ENCODE measurements at places on chromosomes 3 and 15.

- DNase-seq = no peak
Measured at GRCh38 chr3:155496206-155496605, 202.7 kb upstream of the STRIT1 start.

- no peak for DNase-seq
Measured at GRCh38 chr3:58202917-58203360, 7.8 kb downstream of the DNASE1L3 start.

DNA sequence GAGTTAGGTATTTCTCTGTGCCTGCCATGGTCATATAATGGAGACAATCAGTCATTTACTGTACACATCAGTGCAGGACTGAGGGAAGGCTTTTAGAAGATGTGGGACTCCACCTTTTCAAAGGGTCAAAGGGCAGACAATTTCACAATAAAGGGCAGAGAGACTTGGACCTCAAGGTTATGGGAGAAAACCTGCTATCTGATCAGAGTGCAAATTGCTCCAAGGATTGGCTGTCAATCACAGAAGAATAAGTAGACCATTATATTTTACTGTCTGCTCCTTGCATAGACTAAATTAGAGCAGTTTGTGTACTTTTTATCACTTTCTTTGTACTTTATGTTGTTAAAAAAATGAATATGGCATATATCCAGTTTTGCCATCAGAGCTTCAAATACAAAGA, 314.9 kb upstream of the ATP11B start:
- no peak for DNase-seq

DNA sequence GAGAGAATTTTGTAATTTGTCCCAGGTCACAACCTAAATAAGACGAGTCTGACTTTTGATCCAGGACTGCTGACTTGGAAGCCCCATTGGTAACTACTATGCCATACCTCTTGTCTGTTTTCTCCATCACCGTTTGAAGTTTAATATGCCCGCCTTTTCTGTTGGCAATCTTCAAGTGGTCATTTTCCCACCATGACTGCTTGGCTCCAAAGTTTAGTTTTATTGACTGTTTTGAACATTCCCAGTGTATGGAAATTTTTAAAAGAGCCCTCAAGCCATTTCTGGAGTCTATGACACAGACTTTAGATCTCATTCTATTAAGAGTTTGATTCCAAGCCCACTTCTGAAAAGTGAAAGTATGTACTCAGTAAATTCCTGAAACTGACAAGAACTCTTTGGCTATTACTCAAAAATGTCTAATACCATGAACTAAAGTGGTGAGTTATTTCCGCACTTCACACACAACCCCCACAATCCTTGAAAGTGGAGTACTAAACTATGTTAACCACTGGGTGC, 136.7 kb upstream of the ADAMTS9 start:
- no peak for DNase-seq

- DNase-seq = no peak
Measured at GRCh38 chr15:67228286-67228685, 26.2 kb downstream of the AAGAB start.

DNA sequence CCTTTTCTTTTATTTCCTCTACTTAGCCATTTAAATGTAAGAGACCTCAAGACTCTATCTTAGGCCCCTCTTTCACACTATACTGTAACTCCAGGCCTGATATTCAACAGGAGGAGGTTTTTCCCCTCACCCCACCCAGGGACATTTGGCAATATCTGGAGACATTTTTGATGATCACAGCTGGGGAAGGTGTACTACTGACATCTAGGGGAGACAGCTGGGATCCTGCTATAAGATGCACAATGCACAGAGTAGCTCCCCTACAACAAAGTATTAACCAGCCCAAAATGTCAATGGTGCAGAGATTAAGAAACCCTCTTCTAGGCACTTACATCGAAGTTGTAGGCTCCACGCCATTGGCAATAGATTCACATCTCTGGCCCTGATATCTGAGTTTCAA, 517.5 kb upstream of the UBE2E2 start:
- DNase-seq = no peak

DNA sequence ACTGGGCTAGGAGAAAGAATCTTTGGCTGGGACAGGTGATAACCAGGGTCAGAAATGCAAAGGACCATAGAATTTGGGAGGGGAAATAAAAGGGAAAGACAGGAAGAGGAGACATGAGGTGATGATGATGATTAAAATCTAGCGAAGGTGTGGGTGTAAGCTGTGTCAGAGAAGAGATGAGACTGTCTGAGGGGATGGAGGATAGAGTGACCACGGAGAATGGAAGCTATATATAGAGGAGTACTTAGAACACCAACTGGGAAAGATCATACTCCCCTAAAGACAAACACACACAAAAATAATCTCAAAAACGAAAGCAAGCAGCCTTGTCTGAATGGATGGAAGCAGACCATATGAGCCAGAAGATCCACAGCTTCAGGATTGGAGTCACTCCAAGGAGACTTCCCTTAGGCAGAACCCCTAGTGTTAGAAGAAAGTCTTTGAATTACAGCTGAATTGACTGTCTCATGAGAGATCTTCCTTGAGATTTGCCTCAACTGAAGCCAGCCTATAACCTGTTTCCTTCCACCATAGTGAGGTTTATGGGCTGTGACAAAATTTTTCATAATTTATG, 115.2 kb upstream of the DAZL start:
- DNase-seq = no peak

GRCh38 chr15:45457641-45458539, 64.7 kb downstream of the SLC30A4 start:
- DNase-seq = peak; percentile 63

- no peak for DNase-seq
Measured at GRCh38 chr3:107265526-107265925, 111.7 kb upstream of the CCDC54 start.

- no peak for DNase-seq
Measured at GRCh38 chr3:42192334-42193200, 73.4 kb downstream of the CCK start.

DNA sequence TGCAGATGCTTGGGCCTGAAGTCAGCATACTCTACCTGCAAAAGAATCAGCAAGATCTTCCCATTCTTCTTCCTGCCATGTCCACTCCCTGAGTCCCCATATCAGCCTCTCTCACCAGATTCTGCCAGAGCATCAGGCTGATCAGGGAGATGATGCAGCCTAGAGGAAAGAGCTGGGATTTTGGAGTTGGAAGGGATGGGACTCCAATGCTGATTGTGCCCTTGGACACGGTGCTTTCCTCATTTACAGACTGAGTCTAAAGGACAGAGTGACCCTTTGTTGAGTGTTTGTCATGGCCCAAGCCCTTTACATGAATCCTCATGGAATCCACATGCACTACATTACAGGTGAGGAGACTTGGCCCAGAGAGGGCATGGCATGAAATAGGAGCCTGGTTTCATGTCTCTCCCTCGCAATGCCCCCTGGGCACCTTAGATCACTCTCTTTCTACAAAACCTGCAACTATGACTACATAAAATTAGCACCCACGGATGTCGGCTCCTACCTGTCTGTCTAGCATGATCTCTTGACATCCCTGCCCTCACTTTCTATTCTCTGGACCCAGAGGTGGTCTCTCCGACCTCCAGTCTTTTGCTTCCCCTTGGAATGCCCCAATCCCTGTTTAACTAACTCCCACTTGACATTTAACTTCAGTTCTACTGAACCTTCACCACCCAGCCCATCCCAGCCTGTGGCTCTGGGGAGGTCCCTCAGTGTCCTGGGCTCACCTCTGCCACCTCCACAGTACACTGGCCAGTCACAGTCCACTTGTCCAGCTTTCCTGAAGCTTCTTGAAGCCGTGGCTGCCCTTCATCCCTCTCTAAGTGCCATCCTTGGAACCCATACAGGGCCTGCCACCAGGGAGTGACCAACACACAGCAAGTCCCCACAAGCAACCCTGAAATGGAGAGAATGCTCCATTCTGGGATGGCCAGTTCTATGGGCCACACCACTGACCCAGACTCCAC, 173.5 kb downstream of the ABHD5 start:
- no peak for DNase-seq
